ENCODE measurements at places on chromosomes 7 and 10.

- peak; percentile 27 for DNase-seq
These were observed 154.8 kb upstream of the PRSS58 start for GRCh38 chr7:142412551-142413193.

DNA sequence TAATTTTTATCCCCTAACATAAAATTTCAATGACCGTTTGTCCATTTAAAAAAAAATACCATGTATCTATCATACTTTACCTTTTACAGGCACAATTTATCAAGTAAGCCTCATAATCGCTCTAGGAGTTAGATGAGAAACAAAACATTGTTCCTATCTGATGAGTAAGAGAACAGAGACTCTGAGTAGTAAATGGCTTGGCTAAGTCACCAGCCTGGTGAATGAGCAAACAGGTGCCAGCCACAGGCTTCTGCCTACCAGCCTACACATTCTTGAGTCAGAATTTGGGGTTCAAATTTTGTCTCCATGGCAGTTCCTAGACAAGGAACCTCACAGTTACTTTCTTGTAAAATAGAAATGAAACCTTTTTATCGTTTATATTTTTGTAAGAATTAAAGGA, 235.4 kb downstream of the HGF start:
- DNase-seq = no peak

DNA sequence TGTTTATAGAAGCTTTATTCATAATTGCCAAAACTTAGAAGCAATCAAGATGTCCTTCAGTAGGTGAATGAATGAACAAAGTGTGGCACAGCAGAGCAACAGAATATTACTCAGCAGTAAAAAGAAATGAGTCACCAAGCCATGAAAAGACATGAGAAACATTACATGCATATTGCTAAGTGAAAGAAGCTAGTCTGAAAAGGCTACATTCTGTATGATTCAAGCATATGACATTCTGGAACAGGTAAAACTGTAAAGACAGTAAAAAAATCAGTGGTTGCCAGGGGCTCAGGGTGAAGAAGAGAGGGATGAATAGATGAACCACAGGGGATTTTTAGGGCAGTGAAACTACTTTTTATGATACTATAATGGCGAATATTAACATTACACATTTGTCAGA, 80.9 kb upstream of the APBB1IP start:
- peak; percentile 23 for DNase-seq

DNA sequence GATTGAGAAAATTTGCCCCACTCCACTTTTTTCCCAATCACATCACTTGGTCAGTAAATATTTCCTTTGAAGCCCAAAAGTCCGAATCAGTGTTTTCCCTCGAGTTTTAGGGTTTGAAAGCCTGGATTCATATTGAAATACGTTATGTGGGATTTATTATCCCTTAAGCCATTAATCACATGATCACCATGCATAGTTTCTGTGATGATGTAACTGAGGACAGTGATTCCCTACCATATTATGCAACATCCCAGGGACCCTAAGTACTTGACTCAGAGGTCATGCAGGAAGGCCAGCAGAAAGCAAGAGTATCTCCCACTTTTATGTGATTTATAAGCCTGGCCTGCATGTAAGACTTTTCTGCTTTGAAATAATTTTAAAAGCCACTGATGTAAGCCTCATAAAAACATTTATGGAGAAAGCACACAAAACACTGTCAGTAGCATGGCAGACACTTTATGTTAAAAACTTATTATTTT, 630.6 kb upstream of the ZWINT start:
- DNase-seq = no peak

- DNase-seq = no peak
These were observed 766.3 kb downstream of the DNAJB9 start for GRCh38 chr7:109335951-109336350.

DNA sequence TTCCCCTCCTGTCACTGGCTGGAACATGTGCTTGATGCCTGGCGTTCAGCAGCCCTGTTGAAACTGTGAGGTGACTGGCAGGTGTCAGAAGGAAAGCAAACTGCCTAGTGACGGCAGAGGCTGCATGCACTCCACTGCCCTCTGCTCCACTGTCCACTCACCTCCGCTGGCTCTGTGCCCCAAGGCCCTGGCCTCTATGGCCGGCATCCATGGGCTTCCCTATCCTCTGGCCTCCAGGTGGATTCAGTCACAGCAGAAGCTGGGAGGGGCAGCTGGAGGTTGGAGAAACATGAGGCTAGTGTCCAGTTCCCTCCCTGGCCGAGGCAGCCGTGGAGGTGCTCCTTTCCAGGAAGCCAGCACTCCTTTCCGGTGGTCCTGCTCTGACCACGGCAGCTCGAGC, 31.2 kb upstream of the INSIG1 start:
- no peak for DNase-seq

DNA sequence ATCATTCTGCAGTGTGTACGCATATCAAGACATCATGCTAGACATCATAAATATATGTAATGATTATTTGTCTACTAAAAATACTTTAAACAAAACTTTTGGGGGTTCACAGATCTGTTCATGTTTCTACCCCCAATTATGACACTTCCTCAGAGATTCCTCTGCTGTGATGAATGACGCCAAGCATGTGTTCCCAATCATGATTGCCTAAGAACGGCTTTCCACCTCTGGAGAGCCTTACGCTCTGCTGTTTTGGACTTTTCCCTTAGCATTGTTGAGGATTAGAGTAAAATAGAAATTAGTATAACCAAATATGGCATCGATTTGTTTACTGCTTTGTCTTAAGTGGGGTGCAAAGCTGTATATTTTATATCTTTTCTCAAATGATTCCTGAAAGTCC, 236.3 kb upstream of the IGFBP3 start:
- DNase-seq = no peak

DNA sequence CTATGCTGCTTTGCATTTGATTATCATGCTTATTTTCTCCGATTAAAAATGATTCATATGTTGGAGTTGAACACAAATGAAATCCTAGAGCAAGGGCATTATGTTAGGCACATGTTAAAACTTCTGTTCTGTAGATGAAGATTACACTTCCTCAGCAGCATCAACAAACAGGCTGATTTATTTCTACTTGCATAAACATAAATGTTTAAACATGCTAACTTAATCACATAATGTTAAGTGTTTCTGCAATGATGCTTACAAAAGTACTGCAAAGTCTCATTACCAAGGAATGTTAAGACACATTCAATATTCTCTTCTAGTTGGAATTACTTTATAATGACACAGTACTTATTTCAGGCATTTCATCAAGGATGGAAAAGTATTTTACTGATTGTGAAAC, 770.8 kb downstream of the ANKRD7 start:
- no peak for DNase-seq

GRCh38 chr7:2321020-2321419, 6.8 kb upstream of the SNX8 start:
- no peak for DNase-seq

DNA sequence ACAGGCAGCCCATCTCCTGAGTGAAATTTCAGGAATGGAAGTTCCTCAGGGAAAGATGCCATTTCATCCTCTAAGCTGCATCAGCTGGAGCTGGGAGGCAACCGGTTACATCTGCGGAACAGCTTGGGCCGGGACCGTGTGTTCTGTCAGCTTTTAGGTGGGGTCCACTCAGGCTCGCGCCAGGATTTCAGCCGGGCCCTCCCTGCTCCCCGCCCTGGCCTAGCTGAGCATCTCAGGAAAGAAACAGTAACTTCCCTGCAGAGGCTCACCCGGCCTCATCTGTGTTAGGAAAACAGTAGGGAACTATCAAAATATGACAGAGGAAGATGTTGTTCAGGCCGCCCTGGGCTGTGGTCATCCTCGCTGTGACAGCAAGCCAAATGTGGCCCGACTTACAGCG, 110.4 kb downstream of the TRIL start:
- no peak for DNase-seq

GRCh38 chr7:127885843-127886242, 145.4 kb downstream of the LRRC4 start:
- DNase-seq = no peak

DNA sequence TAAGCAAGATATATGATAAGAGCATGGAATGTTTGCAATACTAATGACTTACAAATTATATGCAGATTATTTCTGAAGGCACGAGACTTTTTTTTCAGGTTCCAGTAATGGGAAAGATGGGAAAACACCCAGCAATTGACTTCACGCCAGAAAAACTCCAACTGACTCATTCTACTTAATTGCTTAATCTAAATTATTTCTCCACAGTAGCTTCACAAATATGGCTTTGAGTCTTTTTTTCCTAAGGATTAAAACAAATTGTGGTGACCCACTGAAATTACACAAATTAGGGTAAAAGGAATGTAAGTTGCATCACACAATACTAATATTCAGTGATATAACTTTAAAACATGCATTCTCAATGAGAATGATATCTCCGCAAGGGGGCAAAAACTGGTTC, 138.7 kb downstream of the GNAI1 start:
- no peak for DNase-seq

- no peak for DNase-seq
These were observed 65.2 kb downstream of the AOAH start for GRCh38 chr7:36659172-36659516.

- no peak for DNase-seq
These were observed 19.7 kb downstream of the SKIDA1 start for GRCh38 chr10:21505711-21506278.

DNA sequence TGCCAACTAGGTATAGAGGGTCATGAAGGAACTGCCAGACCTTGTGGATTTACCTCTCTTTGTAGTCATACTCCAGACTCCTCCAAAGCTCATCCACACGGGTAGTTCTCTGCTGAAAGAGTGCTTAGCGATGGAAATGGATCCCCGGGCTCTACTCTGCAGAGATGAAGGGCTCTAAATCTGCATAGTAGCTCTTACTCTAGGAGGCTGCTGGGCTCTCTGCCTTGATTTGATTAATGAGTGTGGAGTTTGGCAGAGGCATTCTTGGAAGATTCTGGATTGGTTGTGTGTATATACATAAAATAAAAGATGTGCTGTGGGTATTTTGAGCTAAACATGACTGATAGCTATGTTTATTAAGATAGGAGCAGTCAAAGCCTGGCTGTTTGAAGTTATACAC, 21.3 kb upstream of the CPXM2 start:
- DNase-seq = no peak

DNA sequence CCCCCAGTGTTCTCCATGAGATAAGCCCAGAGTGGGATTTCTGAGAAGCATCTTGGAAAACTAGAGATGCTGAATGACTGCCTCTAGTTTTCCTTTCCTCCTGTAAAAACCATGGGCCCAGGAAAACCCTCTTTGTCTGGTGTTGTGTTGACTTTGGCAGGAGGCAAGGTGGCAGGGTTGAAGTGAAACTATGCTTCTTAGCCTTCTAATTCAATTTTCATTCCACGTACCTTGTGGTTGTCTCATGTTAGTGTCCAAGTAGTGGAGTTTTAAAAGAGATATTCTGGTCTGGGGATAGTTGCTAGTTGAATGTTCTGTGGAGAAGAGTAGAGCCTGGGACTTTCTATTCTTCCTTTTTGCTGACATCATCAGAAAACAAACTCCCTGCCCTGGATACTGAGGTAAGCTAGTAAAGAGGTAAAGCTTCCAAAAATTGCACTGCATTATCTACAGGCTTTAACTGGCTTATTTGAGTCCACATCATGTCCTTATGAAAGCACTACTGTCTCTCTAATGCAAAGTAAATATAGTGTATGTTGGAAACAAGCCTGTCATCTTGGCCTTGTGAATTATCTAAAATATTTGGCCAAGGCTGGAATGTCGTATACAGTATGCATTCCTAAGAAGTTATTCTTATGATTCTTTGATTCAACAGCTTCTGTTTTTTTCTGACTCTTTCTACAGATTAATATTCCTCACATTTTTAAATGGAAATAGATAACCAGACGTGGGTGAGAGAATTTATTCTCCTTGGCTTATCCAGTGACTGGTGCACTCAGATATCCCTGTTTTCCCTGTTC, at the start of gene OR2F2:
TSS of gene OR2F2 (plus strand) at position 708 of the 800 bp plus-strand sequence. CDS start at position 708, 0 bp downstream.
- DNase-seq = no peak

DNA sequence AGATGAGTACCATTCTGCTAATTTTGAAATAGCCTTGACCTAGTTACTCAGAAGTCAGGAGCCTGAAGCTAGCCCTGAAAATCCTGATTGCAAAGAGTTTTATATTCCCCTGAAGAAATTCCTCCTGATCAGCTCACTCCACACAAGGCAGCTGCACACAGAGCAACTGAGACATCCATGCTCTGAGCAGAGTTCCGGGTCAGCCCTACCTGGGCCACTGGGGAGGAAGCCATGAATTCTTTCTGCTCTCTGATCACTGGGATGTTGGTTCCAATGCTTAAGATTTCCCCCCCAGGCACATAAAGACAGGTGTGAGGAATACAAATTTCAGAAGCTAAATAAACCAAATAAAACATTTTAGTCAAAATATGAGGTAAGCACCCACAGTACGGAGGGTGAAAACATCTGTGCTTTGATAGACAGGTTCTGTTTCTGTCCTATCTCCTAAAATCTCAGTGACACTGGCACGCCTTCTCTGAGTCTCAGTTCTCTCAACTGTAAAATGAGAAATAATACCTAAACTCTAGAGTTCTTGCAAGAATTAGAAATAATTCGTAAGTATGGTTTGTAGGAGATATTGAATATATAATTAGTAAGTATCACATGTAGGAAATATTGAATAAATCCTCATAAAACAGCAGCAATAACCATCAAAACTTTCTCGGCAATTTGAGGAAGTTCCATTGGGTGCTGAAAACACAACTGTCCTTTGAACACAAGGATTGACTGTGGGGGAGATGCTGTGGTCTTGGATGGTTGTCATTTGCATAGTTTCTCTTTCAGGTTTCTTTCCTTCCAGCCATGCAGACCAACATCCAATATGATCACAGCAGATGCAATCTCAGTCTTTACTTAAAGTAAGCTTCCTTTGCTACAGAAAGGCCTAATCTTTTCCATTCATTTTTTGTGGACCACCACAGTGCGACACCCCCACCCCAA, 133.0 kb upstream of the TNS3 start:
- DNase-seq = no peak

GRCh38 chr10:3772361-3773171, 12.4 kb downstream of the KLF6 start:
- no peak for DNase-seq

GRCh38 chr7:155587486-155587885, 41.1 kb upstream of the CNPY1 start:
- DNase-seq = no peak

- DNase-seq = no peak
These were observed 30.5 kb upstream of the GNAT3 start for GRCh38 chr7:80542398-80542797.

GRCh38 chr7:152660021-152660420, 15.9 kb downstream of the XRCC2 start:
- no peak for DNase-seq

DNA sequence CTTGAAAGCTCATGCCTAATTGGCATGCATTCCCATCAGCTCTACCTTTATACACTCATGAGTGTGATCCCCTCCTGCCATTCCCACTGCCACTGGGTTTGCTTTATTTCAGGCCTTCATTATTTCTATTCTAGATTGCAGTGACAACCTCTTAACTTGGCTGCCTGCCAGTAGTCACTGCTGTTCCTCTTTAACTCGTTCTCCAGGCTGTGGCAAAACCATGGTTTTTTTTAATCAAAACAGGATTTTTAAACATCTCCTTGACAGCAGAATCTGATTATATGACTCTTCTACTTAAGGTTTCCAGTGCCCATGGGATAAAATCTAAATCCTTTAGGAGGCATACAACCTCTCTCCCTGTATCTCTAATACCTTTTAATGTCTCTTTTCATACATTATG, 223.7 kb upstream of the PCDH15 start:
- no peak for DNase-seq

GRCh38 chr10:124792998-124793352, 1.3 kb upstream of the EEF1AKMT2 start:
- DNase-seq = no peak
